Caco-2 (cell line): ENCODE measurements at places on chromosomes 2 and 18. TPM values are rescaled to one million over a fixed set of nuclear protein-coding genes. Genes with fewer than 3 reads are reported as not detected.

DNA sequence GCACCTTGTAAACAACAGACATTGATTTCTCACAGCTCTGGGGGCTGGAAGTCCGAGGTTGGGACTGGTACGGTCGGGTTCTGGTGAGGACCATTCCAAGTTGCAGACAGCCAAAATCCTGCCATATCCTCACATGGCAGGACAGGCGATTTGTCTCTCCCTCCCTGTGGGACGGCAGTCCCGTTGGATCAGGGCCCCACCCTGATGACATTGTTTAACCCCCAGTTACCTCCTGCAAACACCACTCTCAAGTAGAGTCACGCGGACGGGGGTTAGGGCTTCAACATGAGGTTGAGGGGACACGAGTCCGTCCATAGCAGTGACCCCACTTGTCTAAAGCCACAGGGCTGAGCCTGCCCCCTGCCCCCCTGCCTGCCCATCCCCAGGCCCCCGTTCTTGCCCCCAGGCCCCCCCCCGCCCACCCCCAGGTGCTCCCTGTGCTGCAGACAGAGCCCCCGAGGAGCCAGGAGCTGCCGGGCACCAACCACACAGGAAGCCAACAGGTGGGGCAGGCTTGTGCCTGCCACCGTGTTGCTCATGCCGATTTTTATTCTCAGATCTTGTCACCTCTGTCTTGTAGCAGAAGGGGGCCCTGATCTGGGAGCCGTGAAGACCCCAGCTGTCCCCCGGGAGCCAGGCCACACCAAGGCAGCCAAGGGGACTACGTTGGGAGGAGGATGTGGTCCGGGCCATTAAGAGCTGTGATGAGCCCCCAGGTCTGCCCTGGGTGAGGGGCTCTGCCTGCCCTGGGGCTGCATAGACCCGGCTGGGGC is 82.2 kb downstream of the NFATC1 start:
- no peak overlapping the region for H3K27ac ChIP-seq
- no peak for DNase-seq
- H3K4me1 ChIP-seq, result no peaks in the 10 kb centered on the region
- no peaks in the 10 kb centered on the region for H3K27me3 ChIP-seq
- no peak overlapping the region for H3K4me3 ChIP-seq

The MTIF2 gene
- total RNA-seq, result 37.6 and 42.7 TPM in 2 replicates

DNA sequence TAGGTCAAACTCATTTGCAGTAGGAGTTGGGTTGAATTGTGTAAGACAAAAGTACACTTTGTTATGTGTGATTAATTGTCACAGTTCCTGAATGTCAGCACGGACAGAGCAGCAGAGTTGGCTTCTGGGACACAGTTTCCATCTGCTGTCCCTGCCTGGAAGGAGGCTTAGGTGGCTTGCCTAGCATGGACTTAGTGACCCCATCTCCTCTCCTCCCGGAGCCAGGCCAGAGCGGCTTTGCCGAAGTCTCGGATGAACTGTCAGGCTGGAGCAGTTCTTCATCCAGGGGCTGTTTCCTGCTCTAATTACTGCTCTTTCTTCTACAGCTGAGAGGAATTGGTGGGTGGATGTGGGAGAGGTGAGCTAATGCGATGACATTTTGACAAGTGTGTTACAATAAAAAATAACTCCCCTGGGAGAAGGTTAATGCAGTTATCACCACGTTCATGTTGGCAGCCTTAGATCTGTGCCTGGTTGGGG is 102.0 kb downstream of the SH3RF3 start:
- no peak overlapping the region for H3K4me3 ChIP-seq
- H3K4me1 ChIP-seq, result no peaks in the 10 kb centered on the region
- no peaks in the 10 kb centered on the region; the same call in 1 of the 2 replicates for H3K27me3 ChIP-seq
- H3K36me3 ChIP-seq, result no peaks in the 10 kb centered on the region; the same call in 1 of the 2 replicates
- no peak overlapping the region for H3K27ac ChIP-seq

DNA sequence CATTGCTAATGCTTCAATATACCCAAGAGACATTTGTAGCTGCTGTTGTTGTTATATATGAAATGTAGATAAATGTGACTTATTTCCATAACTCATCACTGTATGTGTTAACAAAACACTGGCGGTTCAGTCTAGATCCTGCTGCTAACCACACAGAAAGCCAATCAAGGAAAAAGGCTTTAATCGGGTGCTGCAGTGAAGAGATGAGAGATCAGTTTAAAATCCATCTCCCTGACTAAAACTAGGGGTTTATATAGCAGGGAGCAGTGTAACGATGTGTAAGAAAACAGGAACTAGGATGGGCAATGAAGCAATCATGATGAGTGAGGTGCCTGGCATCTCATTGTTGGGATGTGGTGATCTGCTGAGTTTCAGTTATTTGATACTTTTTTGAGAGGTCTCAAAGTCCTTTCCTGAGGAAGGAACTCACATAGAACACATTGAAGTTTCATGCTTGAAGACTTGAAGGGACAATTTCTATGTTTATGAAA is 677.7 kb upstream of the CDH7 start:
- no peak overlapping the region for H3K4me3 ChIP-seq
- no peaks in the 10 kb centered on the region for H3K27me3 ChIP-seq
- no peak overlapping the region for H3K27ac ChIP-seq
- no peaks in the 10 kb centered on the region for H3K36me3 ChIP-seq

GRCh38 chr2:100670232-100670631 is 107.4 kb downstream of the PDCL3 start:
- no peak overlapping the region for H3K27ac ChIP-seq
- no peaks in the 10 kb centered on the region for H3K4me1 ChIP-seq
- H3K36me3 ChIP-seq, result no peaks in the 10 kb centered on the region
- H3K4me3 ChIP-seq, result no peak overlapping the region
- H3K27me3 ChIP-seq, result no peaks in the 10 kb centered on the region
